ENCODE measurements at places on chromosomes 13 and 19.

DNA sequence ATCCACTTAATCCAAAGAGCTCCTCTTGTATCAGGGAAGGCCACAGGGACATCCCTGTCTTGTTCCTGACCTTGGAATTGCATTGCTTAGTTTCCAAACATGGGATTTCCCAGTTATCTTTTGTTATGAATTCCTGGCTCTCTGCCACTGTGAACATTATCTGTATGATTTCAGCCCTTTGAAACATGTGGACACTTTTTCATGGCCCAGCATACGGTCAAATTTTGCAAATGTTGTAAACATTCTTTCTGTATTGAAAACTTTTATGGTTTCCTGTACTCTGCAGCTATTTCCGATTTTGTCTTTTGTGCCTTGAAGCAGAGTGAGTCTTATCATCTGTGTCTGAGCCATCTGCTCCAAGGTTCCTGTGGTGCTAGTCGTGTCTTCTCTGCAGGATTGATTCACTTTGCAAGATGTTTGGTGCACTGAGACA lies 4.5 kb upstream of the CFAP97D2 start:
- no peak for DNase-seq

DNA sequence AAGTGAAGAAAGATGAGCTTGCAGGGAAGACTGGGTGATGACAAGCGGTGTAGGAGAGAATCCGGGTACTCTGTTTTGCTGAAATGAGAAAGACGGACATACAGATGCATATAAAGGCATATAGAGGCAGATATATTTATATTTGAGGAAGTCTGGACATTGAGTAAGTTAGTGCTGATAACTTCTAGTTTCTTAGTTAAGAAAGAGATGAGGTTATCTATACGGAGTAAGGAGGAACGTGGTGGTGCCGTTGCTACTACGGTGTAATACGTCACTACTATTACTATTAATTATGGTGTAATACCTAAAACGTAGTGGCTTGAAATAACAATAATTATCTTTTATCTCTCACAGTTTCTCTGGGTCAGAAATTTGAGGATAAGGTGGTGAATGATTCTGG lies 9.8 kb upstream of the CPB2 start:
- no peak for DNase-seq

DNA sequence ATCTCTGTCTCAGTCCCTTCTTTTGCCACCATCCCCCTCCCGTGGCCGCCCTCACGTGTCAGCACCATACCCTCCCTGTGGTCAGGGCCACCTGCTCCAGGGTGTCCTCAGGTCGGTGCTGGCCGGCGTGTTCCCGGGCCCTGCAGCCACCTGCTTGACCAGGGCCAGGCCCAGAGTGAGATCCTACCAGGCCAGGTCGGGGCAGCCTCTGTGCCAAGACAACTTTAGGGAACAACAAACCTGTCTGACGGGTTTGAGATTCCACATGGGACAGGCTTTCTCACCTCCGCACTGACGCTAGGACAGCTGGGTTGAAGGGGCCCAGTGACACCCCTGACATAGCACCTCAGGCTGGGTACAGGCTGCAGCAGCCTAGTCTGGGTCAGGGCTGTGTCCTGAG lies 7.5 kb upstream of the SBNO2 start:
- no peak for DNase-seq

DNA sequence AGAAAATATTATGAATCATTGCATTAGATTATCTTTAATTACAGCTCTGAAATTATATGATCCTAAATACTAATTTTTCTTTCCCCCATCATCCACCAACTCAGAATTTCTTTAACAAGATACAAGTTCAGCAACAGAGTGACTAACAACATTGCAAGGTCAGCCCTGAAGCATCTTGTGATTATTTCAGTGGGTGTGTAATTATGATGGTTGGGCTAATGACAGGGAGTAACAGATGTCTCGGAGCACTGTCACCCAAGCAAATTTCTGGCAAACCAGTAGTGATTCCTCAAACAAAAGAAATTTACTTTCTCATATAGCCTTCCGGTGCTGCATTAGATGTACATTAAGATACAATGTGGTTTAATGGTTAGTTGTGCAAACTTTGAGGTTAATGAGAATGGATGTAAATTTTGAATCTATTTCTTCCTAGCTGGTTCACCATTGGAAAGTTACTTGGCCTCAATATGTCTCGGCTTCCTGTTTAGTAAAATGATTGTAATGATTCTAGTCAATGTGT lies 238.9 kb downstream of the ITGBL1 start:
- no peak for DNase-seq

DNA sequence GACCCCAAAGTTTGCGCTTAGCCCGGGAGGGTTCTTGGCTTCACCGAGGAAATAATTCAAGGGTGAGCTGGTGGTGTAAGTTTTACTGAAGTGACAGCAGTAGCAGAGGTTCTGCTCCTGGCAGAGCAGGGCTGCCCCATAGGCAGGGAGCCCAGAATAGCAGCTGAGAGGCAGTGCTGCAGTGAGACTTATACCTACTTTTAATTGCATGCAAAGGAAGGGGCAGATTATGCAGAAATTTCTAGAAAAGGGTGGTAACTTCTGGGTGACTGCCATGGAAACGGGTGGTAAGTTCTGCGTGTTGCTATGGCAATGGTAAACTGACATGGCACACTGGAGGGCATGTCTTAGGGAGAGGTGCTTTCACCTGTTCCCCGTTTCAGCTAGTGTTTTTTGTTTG lies 17.5 kb upstream of the CAMSAP3 start:
- no peak for DNase-seq

DNA sequence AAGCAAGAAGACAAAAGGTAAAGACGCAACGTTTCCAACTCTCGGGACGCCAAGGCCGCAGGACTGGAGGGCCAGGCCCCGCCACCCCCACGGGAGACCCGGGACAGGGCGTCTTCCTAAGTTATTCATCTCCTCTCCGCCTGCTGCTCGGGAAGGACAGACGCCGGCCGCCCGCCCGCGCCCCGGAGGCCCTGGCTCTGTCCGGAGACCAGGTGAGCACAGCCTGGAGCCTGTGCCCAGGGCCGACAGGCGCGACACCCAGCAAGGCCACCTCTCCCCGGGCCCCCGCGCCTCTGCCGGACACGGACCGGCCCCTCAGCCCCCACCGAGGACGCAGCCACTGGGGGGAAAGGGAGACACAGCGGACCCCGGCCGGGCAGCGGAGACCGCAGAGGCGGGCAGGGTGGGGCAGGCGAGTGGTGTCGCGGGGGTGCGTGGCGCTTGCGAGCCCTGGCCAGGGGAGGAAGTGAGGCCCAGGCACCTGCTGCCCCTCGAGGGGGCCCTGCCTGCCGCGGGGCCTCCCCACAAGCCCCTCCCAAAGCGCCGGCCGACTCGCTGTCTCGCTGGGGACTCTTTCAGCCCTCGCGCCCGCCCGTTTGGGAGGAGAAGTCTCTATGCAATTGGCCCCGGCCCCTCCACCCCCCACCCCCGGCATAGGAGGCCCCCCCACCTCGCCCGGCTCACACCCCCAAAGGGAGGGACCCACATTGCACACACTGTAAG lies 17.2 kb downstream of the SMIM24 start:
- DNase-seq, result no peak
